ENCODE measurements at places on chromosomes 16 and 17.

GRCh38 chr16:46972429-46973206 is 856 bp downstream of the DNAJA2 start:
- no peak for DNase-seq

GRCh38 chr17:74999523-74999922 is 12.1 kb downstream of the CDR2L start:
- DNase-seq, result no peak

GRCh38 chr17:45888392-45888791 is 6.0 kb upstream of the MAPT start:
- DNase-seq, result no peak

DNA sequence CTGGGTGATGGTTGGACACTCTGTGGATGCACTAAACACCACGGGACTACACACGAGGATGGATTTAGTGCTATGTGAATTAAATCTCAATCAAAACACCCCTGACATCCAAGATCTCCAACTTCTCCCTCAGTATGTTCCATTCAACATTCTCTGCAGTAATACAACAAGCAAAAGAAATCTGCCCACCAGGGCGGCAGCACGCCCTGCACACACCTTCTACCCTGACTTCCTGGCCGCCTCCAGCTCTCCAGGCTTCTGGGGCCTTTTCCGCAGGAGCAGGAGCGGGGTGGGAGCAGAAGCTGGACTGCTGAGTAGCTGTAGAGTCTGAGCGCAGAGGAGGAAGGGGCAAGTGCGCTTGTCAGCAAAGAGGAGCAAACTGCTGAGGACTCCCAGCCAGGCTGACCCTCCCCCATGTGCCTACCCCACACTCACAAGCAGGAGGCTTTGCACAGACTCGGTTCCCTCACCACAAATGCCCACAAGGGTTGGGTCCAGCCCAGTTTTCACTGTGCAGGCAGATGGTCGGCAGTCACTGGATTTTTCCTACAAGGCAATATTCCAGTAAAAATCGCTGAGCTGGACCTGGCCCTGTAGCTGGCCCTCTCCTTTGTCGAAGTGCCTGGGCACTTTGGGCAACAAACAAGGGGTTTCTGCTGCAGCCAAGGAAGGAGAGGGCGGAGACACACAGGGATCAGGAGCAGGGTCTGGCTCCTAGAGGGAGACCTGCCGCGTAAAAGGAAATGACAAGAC is 22.8 kb downstream of the ZDHHC7 start:
- no peak for DNase-seq

- DNase-seq, result no peak
Observed at GRCh38 chr17:57888311-57889216, 38.7 kb upstream of the MRPS23 start.

GRCh38 chr17:20926532-20926931 is 116.3 kb downstream of the USP22 start:
- no peak for DNase-seq

GRCh38 chr17:30393491-30393890 is 14.8 kb downstream of the CPD start:
- no peak for DNase-seq

DNA sequence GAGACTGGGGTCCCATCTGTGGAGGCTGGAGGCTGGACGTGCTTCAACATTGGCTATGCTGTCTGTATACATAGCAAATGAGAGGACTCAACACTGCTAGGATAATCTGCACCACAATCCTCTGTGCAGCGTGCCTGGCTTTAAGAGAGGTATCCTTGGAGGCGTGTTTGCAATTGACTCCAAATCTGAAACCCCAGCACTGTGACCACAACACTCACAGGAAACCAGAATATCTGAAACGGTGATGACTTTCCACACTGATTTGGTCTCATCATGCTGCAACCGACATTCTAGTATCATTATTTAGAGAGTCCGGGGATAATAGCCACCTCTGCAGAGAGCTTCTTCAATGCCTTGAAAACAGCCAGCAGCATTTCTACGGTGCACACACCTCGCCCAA is 35.1 kb downstream of the TLE7 start:
- DNase-seq, result no peak

DNA sequence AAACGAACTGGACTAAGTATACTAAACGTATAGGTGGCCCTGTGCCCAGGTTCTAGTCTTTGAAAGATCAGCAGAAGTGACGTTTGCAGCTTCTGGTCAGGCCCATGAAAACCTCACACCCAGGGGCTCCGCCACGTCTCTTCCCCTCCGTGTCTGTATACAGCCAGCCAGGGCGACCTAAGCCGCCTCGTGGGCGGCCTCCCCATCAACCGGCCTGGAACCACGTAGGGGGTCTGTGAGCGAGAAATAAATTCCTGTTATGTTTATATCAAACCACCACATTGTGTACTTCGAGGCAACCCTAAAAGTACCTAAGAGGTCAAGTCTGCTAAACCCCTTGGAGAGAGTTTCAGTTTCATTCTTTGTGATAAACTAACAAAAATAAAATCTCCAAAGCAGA is 6.8 kb downstream of the TK1 start:
- no peak for DNase-seq
